ENCODE measurements at places on chromosomes 3 and 15. TPM values are rescaled to one million over a fixed set of nuclear protein-coding genes. Genes with fewer than 3 reads are reported as not detected.

DNA sequence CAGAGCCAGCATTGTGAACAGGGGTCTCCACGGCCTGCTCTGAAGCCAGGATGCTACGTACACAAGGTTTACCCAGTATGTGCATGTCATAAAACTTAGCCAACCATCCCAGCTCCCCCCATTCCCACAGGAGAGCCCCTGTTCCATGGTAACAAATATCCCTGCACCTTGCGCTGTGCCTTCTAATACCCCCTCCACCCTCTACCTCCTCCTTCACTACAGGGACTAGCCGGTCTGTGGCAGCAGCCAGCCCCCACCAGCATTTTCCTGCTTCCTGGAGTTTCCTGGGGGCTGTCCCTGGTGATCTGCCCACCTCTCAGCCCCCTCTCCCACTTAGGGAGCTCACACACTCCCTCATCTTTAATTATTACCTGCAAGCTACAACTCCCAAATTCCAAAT lies 20.4 kb downstream of the ACSBG1 start:
- no peak for DNase-seq

- DNase-seq: no peak
Measured at GRCh38 chr3:127441764-127442163, 148.8 kb downstream of the TPRA1 start.

The PAQR5 gene
- polyA plus RNA-seq: 35.1 TPM

GRCh38 chr3:159635047-159635641 lies 353.5 kb upstream of the IL12A start:
- DNase-seq: no peak

The CD86 gene
- polyA plus RNA-seq: 1.3 TPM

The TMEM39A gene
- polyA plus RNA-seq: 60.3 TPM

GRCh38 chr3:16906682-16907081 lies 21.9 kb downstream of the PLCL2 start:
- no peak for DNase-seq

The CCDC13 gene
- polyA plus RNA-seq: 3.8 TPM

DNA sequence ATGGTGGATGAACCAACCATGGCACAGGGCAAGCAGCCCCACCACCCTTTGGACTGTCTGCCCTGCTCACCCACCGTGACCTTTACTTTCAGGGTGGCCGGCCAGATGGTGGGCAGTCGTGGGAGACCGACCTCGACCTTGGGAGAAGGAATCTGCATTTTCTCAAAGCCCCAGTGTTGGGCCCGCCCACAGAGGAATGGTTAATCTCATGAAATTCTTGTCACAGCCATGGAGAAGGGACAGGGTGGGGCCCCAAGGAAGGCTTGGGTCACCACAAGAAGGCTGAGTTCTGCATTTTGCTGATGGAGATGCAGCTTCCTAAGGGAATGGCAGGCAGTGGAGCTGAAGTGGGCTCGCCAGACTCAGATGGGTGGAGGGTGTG lies 2.9 kb downstream of the PLXND1 start:
- no peak for DNase-seq

GRCh38 chr15:86322629-86323028 lies 243.0 kb downstream of the AGBL1 start:
- no peak for DNase-seq

DNA sequence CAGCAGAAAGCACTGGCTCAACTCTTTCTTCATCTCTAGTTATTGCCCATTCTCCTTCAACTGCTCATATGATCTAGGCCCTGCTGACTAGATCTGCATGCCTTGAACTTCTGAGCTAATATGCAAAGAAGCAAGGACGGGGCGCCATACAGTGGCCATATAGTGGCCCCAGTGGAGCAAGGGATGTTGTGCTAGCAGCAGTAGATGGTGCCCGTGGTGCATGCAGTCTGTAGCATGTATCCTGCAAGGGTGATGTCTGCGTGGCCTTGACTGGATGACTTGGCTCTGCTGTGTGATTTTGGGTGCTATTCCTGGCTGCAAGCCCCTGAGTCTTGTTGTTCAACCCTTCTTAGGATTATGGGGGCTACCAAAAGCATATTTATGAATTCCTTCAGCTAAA lies 12.2 kb upstream of the NMD3 start:
- DNase-seq: no peak

The TPRG1 gene
- polyA plus RNA-seq: 0.68 TPM

DNA sequence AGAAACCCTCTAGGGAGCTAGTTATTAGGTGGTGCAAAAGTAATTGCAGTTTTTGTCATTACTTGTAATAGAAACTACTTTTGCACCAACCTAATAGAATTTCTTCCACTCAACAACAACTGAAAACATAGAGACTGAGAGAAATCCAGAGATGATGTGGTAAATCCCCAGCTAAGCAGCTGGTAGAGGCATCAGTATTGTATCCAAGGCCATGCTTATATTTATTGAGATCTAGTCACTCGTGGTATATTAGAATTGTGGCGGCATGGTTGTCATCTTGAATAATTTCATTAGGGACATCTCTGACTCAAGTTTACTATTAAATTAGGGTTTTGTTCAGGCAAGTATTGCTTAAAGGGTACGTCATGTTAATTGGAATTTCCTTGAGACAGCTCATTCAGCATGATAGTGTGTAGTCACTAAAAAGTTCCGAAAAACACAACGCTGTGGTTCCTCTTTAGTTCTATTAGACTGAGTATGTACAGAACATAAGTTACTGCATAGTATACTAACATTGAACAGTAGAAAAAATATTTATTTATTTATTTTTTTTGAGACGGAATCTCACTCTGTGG lies 35.3 kb downstream of the PAK2 start:
- DNase-seq: no peak

The HYAL1 gene
- polyA plus RNA-seq: 6.5 TPM

The RYR3 gene
- polyA plus RNA-seq: 16.9 TPM

DNA sequence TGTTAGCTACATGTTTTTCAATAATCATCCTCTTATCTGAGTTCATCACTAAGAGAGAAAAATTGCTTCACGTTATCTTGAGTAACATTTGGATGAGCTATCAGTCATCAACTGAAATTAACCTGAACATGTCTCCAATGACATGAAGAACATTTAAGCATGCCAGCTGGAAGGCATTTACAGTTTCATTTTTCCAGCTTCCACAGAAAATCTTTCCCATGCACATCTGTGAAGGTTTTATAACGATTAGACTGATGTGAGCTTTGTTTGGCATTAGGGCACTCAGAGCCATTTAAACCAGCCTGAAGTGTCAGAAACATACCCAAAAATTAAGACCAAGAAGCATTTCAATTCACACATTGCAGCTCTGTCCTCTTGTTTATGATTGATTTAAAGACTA lies 235.8 kb upstream of the ARHGEF26 start:
- DNase-seq: no peak

The SPATA16 gene
- not detected for polyA plus RNA-seq
